ENCODE measurements at places on chromosomes 13 and 19.

DNA sequence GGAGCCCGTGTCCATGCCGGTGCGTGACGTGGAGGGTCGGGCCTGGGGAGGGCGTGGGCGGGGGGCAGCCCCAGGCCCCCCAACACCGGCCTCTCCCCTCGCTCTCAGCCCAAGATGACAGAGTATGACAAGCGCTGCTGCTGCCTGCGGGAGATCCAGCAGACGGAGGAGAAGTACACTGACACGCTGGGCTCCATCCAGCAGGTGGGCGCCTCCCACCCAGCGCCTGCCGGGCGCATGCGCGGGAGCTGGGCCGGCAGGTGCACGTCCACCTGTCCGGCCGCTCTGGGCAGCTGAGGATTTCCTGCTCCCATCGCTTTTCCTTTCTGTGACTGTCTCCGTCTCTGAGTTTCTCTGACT is 49.8 kb downstream of the VAV1 start:
- DNase-seq = no peak

DNA sequence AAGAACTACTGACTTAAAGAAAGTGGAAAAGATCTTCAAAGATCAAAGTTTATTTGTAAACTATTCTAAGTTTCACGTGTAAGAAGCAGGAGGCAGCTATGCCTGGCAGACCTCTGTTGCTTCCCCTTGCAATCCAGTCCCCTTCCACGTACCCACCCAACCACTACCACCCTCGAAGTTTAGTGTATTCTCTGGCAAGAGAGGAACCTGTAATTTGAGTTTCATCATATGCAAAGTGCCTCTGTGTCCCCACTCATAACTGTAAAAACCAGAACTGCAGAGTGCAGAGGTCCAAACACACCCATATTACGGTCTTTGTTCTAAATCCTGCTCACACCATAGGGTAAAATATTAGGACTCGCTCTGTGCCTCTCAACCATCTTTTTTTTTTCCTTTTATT is 75.8 kb upstream of the FRY start:
- no peak for DNase-seq

- DNase-seq = no peak
Measured at GRCh38 chr19:6687114-6687513, 17.2 kb upstream of the TNFSF14 start.

DNA sequence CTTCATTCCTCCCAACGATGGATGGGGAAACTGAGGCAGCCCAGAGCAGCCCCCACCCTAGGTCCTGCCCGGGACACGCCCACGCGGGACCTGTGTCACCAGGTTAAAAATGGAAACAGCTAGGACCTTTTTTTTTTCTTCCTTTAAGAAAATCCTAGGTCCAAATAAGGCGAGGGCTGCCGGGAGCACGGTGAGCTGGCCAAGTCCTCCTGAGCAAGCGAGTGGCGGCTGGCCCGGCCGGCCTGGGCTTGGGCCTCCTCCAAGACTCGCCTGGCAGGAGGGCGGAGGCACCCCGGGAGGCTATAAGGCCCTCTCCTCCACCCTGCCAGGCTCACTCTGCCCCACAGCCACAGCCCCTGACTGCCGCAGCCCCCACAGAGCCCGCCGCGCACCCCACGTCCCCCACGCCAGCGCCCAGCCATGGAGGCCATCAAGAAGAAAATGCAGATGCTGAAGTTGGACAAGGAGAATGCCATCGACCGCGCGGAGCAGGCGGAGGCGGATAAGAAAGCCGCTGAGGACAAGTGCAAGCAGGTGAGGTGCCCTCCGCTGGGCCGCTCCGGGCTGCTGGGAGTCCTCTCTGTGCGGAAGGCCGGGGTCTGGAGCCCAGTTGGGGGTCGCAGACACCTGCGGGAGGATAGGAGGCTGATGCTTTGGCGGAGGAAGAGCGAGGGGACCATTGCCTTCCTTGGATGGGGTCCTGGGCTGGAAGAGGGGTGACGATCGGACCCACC is 8.9 kb upstream of the TPM4 start:
- no peak for DNase-seq

- no peak for DNase-seq
Measured at GRCh38 chr19:47766359-47766620, 12.2 kb upstream of the SELENOW start.

- no peak for DNase-seq
Measured at GRCh38 chr13:42107421-42107820, 59.0 kb downstream of the DGKH start.

DNA sequence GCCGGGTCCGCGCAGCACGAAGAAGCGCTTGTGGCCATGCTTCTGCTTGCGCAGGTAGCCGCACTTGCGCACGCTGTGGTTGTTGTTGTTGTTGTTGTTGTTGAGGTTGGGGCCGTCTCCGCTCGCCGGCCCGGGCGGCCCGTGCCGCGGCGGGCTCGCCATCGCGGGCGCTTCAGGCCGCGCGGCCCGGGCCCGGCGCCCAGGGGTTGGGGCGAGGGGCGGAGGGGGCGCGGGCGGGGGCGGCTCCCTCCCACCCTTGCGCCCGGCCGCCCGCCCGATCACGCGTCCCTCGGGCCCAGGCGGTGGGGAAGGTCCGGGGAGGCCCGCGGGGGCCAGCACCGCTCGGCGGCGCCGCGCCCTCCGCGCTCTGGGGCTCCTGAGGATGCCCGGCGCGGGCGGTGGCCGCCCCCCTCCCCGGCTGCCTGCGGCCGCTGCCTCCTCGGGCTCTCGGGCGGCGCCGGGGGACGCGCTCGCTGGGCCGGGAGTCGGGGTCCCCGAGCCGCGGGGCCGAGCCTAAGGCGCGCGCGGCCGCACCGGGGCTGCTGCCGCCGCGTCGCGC is 412 bp downstream of the IRS2 start:
- DNase-seq = no peak

DNA sequence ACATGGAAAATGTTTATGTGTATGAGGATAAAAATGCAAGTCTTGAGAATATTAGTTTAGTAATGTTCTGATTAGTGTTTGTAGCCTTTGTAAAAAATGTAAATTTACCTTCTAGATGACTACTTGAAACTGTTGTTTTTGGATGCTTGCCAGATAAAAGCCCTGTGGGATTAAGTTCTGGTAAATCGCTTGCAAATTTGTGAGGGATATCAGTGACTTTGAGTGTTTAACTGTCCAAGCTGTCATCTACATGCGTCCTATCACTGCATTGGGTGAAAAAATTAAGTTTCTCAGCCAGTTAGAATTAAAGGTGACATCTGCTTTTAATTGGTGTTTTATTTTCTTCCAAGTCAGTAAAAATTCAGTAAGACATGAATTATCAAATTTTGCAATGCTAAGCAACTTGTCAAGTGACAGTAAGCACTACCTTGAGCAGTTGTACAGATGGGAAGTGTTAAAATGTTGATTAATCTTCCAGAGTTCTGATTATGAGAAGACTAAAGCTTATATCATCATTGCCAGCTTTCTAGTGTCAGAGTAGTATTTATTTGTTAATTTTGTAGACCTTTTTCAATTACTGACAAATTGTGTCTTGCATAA is 88.0 kb downstream of the PCCA start:
- no peak for DNase-seq

GRCh38 chr19:16412596-16413355 is 59.0 kb downstream of the EPS15L1 start:
- DNase-seq = no peak

- peak; percentile 24 for DNase-seq
Measured at GRCh38 chr19:2064788-2065524, 13.9 kb upstream of the MKNK2 start.

GRCh38 chr13:75505327-75505726 is 23.4 kb upstream of the TBC1D4 start:
- DNase-seq = no peak

DNA sequence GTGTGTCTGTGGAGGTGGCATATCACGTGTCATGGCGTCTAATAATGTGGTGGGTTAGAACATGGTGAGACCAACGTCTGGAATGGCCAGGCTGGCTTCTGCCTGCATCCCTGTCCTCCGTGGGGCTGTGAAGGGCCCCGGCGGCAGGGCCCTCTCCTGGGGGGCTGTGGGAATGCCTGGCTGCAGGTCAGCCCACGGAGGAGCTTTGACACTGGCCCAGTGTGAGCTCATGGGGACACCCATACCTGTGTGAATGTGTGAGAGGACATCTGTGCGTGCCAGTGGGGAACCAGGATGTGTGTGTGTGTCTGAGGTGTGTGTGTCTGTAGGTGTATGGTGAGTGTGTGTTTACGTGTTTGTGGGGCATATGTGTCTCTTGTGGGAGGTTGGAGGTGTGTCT is 300.1 kb downstream of the TEX29 start:
- DNase-seq = no peak

- no peak for DNase-seq
Measured at GRCh38 chr19:41753936-41754529, 1.3 kb upstream of the CEACAM6 start.

- DNase-seq = no peak
Measured at GRCh38 chr13:112867301-112867711, 101.7 kb upstream of the MCF2L start.

GRCh38 chr13:49220856-49221589 is 885 bp downstream of the MLNR start:
- no peak for DNase-seq

DNA sequence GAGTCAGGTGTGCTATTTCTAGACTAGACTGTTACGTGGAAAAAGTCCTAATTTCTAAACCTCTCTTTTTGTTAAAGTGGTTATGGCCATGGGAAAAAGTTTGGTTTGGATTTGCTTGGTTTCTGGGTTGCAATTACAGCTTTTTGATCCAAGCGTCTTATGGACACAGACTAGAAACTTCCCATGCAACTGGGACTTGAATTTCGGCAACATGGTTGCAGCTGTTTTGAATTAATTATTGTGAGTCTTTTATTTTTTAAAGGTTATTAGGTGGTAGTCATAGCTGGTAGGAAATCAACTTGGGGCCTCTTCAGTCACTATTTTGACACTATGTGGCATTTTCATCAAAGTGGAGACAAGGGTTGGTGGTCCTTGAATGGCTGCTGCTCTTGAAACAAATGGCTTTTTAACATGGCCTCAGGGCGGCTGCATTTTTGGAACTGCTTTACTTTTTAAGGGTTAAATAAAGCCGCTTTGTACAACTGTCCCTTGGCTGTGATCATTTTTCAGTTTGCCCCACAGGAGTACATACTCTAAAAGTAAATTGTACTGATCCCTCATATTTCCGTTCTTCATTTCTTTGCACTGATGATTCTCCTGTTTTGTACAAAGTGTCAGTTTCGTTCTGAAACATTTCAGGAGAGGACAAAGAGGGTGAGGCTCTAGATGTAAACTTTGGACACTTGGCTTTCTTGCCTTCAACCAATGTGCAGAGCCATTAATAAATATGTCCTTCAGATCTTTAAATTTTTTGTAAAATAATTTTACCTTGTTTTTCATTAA is 15.9 kb downstream of the HNRNPM start:
- DNase-seq = no peak

GRCh38 chr13:25181597-25181996 is 9.5 kb upstream of the AMER2 start:
- DNase-seq = peak; percentile 28

GRCh38 chr19:35194012-35194984 is 34.2 kb downstream of the FAM187B start:
- no peak for DNase-seq

DNA sequence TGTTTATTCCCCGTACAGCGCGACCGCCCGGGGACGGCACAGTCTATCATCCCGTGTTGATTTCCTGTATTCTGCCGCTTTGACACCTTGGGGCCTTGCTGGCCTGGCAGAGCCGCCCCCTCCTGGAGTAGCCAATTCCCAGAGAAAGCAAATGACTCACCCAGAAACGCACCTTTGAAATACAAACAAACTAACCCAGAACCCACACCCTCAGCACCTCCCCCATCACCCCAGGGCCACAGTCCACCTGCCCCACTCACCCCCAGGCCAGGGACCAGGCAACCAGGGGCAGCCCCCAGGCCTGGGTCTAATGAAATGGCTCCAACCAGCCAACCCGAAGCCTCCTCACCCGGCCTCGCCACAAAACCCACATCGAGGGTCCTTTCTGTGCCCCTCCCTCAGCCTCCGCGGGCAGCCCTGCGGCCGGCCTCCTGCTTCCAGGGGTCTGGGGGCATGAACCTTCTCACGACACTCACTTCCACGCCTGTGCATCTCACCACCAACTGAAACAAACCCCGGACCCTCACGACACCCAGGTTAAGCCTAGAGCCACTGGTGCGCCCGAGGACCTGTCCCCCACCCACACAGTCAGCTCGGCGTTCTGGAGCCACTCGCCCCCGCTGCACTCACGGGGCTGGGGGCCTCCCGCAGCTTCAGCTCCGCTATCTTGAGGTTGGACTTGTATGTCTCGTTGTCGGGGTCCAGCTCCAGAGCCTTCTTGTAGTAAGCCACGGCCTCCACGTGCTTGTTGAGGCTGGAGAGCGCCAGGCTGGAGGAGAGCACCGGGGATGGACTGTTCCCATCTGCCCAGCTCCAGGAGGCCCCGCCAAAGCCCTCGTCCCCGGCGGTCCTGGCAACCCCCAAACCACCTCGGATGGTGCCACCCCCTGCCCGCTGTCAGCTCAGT is 20.9 kb downstream of the SGTA start:
- no peak for DNase-seq

DNA sequence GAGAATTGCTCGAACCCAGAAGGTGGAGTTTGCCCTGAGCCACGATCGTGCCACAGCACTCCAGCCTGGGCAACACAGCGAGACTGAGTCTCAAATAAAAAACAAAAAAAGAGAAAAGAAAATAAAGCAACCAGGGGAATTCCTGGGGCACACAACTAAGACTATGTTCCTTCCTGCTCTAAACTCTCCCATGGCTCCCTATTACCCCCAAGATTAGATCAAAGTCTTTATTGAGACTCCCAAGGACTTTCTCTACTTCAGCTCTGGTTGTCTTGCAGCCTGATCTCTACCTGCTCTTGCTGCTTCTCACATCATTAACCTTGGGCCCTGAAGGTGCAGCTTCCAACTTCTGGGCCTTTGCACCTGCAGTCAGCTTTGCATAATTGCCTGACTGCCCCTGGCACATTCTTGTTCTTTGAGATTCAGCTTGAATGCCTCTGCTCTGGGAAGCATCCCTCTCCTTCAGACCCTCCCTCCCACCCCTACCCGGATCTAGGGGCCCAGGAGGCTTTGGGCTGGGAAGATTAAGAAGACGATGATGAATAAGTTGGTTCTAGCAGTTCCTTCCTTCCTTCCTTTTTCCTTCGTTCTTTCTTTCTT is 16.8 kb upstream of the CERS4 start:
- no peak for DNase-seq

DNA sequence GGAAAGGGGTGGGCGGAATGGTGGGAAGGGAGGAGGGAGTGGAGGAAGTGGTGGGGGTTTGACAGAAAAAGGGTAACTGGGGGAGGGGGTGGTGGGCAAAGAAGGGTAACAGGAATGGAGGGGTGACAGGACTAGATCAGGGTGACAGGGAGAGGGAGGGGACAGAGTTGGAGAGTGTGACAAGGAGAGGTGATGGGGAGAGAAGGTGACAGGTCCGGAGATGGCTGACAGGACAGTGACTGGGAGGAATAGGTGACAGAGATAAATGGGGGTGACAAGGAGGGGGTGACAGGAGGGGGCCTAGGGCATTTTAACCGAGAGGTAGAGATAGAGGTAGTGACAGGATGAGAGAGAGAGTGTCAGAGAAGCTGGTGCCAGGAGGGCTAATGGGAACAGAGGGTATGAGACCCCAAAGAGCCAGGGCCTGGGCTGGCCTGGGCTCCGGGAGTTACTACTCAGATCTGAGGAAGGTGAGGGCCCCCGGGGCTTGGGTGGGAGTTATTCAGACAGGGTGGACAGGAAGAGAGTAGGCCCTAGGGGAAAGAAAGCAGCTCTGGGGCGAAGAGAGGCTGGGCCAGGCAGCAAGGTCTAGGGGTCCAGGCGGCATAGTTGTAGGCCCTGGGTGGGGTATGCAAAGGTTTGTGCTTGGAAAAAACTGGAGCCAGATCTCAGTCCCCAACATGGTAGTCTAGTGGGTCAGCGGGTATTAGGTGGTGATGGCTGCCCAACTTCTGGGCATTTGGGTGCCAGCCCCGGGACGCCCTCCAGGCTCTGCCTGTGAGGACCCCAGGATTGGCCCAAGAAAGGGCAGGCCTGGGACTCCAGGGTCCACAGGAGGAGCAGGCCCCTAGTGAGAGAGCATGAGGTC is 660 bp downstream of the CIC start:
- DNase-seq = peak; percentile 13

All from GM06990 (cell line).